T follicular helper cell (primary cell): ENCODE measurements at places on chromosomes 3 and 15.

GRCh38 chr15:59140422-59141226 is 35.7 kb downstream of the CCNB2 start:
- no peak for DNase-seq

DNA sequence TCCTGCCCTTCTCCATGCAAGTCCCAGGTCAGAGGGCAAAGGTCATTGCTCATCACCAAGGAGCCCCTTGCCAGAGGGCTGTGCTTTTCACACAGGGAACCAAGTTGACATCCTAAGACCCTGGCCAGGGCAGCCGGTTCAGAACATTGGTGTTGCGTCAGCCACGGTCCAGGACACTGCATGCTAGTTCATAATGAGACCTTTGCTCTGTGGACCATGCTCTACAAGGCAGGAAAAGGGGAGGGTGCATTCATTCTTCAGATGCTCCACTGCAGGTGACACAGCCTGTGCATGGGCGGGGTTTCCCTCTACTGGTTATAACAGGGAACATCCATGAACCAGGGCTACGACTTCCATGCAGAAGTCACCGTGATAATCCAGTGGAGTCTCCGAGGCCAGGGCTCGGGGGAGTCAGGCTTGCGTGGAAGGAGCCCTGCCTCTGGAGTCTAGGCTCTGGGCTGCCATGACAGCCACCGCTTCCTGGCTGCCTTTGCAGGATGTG is 81.6 kb downstream of the OCA2 start:
- DNase-seq, result no peak

GRCh38 chr3:46844881-46845312 is 18.3 kb downstream of the MYL3 start:
- DNase-seq, result no peak

- DNase-seq, result no peak
These were observed 46.7 kb upstream of the PYDC2 start for GRCh38 chr3:191414286-191414685.

DNA sequence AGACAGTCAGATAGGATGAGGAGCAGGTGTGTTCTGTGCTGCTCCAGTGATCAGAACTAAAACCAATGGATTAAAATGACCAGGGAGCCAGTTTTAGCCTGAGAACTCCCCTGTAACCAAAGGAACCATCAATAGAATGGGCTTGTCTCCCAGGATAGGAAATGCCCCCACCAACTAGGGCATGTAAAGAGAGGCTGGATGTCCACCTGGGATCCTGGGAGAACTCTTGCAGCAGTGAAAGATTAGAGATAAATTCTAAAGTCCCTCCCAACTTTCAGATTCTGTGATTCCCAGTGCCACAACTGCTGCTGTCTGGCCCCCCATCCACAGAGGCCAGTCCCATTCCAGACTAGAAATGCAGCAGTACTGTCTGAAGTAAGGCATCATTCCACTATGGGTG is 33.8 kb downstream of the HDC start:
- DNase-seq, result no peak

- DNase-seq, result no peak
These were observed 22.9 kb downstream of the ST8SIA2 start for GRCh38 chr15:92416557-92416956.

- no peak for DNase-seq
These were observed at the start of gene RTP1 for GRCh38 chr3:187197335-187197649. Gene RTP1 (plus strand): TSS chr3:187197486. CDS start chr3:187197516, 30 bp downstream.

DNA sequence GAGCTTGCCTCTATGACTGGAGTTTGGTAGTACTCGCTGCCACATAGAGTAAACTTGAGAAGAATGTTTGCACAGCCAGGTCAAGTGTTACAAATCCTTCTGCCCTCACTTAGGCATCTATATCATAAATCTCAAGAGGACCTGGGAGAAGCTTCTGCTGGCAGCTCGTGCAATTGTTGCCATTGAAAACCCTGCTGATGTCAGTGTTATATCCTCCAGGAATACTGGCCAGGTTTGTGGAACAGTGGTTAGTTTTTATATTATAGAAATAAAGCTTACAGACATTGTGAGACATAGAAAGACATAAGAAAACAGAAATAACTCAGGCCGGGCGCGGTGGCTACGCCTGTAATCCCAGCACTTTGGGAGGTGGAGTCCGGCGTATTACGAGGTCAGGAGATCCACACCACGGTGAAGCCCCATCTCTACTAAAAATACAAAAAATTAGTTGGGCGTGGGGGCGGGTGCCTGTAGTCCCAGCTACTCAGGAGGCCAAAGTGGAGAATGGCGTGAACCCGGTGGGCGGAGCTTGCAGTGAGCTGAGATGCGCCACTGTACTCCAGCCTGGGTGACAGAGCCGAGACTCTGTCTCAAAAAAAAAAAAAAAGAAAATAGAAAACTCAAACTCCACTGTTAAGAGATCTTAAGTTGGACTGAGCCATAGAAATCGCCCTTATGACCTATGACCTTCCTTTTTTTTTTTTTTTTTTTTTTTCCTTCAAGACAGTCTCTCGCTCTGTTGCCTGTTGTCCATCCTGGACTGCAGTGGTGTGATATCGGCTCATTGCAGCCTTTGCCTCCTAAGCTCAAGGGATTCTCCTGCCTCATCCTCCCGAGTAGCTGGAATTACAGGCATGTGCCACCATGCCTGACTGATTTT is 2.2 kb downstream of the RPSA start:
- DNase-seq, result no peak

DNA sequence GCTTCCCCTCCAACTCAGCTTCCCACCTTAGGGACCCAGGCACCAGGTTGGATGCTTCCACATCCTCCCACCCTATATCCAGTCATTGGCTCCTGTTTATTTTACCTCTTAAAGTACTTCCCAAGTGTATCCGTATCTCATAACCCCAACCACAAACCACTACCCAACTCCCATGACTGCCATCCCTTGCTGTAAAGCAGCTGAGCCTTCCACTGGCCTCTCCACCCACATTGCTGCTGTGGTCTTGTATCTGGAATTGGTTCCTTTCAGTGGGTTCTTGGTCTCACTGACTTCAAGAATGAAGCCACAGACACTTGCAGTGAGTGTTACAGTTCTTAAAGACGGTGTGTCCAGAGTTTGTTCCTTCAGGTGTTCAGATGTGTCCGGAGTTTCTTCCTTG is 79.8 kb upstream of the HRH1 start:
- no peak for DNase-seq

- no peak for DNase-seq
These were observed 9.6 kb downstream of the EMC3 start for GRCh38 chr3:9976721-9977709.

- DNase-seq, result no peak
These were observed 237.6 kb upstream of the CHRNA7 start for GRCh38 chr15:31792611-31793199.

DNA sequence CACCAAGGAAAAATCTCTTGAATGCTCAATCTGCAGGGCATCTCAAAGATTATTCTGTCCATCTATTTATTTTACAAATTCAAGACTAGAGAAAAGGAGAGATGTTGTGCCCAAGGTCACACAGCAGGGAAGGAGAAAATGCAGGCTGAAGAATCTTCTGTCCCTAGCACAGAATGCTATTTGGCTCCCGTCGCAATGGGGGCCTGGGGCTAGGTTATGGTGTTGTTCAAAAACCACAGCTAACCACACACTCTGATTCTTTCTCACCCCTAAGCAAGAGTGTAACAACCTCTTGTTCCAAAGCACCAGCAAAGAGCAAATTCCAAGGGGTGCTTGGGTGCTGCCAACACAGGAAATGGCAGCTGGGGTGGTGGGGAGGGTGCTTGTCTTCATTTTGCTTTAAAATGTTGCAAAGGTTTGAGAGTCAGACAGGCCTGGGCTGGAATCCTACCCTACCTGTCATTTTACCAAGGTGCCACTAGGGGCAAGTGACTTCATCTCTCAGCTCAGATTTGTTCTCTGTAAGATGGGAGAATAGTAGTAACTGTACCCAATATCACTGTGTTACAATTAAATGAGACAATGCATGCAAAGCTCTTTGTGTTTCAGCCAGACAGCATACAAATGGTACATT is 112.5 kb downstream of the ADAMTS9 start:
- no peak for DNase-seq

DNA sequence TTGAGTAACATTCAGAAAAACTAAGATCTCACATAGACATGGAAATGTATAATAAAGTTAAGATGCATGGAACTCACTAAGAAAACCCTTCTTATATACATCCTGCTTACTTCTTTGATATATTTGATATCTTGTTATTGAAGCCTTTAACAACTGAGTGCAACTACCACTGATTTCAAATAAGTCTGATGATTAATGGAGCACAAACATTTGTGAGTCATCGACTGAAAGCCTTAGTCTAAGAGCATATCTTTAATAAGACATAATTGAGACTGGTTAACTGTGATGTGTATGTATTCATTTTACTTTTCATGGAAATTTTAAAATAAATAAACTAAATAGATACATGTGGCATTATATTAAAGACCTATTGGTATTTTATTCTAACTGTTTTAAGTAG is 740.5 kb downstream of the EPHA3 start:
- no peak for DNase-seq

GRCh38 chr3:132034486-132035464 is at the start of gene CPNE4:
Gene CPNE4 (minus strand): TSS chr3:132035014.
- DNase-seq, result peak; percentile 25

GRCh38 chr15:71471347-71471746 is 339.0 kb upstream of the NR2E3 start:
- no peak for DNase-seq

- DNase-seq, result no peak
These were observed 334.9 kb upstream of the NR2F2 start for GRCh38 chr15:95995375-95996168.

DNA sequence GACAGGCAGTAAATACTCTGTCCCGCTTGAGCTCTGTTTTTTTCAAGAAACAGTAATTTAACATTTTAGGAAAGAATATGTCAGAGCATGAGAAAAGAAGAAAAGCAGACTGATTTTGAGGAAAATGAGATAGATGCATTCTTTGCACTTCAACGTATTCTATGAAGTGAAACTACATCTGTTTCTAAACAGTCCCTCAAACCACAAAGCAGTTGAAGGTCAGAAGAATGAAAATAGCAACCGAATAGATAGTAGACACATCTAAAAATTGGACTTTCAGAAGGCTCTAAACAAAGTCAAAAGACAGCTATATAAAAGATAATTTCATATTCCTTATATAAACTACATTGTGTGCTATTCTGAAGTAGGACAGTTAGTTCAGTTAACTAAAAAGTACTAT is 172.6 kb upstream of the LRRC3B start:
- no peak for DNase-seq

GRCh38 chr15:67829647-67830504 is 4.6 kb downstream of the SKOR1 start:
- no peak for DNase-seq

DNA sequence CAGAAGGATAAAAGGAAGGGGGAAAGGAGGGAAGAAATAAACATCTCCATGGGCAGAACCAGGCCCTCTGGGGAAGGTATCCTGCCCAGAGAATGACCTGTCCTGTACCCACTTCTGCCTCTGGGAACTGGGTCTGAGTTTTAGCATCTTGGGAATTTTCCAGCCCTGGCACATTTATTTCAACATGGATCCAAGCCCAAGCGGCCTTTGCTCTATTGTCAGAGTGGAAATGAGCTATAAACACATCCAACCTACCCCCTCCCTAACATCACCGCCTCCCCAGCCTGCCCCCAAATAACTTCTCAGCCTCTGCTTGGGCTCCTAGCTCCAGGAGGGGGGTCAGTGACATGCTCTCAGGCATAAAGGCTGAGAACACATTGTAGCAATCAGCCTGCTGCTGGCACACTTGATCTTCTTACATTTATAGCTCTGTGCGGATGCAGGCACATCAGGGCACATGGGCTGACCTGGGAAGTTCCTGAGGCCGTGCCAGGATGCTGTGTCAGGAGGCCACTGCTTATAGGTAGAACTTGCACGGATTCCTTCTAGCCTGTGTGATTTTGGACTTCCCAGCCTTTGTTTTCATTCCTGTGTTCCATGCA is 4.6 kb upstream of the OXTR start:
- no peak for DNase-seq
